Psoas muscle (tissue), 8 donors: ENCODE measurements at places on chromosomes 2 and 18. TPM values are rescaled to one million over a fixed set of nuclear protein-coding genes. Genes with fewer than 3 reads are reported as not detected.

GRCh38 chr18:49733896-49734585 lies 79.3 kb downstream of the ACAA2 start:
- H3K27me3 ChIP-seq: no peaks in the 10 kb centered on the region
- DNase-seq: no peak
- no peaks in the 10 kb centered on the region for H3K4me1 ChIP-seq

DNA sequence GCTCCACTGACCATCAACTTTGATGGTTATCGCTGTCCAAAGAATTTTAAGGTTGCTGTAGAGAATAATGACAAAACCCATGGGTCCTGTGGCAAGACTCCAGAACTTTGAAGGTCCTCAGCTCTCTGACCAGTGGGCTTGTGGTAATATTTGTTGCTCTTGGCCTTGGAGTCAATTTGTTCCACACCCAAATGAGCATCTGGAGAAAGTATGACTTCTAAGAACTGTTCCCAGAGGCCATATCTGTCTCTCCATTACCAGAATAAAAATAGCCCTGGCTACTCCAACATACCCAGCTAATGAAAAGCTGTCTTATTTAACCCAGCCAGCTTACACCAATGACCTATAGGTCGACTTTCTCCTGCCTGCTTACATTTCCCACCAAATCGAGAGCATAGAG lies 466.4 kb downstream of the MEIS1 start:
- H3K4me3 ChIP-seq: no peak overlapping the region
- H3K4me1 ChIP-seq: peaks cover 7% of the 10 kb centered on the region
- no peak for DNase-seq
- no peaks in the 10 kb centered on the region for H3K27me3 ChIP-seq
- no peaks in the 10 kb centered on the region for H3K36me3 ChIP-seq
- H3K27ac ChIP-seq: no peak overlapping the region

GRCh38 chr2:45741161-45741850 lies 89.8 kb downstream of the PRKCE start:
- H3K27ac ChIP-seq: no peak overlapping the region
- H3K4me1 ChIP-seq: peaks cover 8% of the 10 kb centered on the region
- H3K27me3 ChIP-seq: no peaks in the 10 kb centered on the region
- no peak overlapping the region for H3K4me3 ChIP-seq
- H3K36me3 ChIP-seq: no peaks in the 10 kb centered on the region
- peak; percentile 67 for DNase-seq

GRCh38 chr18:26335571-26336487 lies 109.6 kb downstream of the TAF4B start:
- H3K27ac ChIP-seq: no peak overlapping the region
- no peaks in the 10 kb centered on the region for H3K27me3 ChIP-seq
- no peak for DNase-seq
- H3K4me1 ChIP-seq: no peaks in the 10 kb centered on the region
- no peak overlapping the region for H3K4me3 ChIP-seq

GRCh38 chr2:201972621-201973255 lies 60.9 kb upstream of the FZD7 start:
- H3K36me3 ChIP-seq: no peaks in the 10 kb centered on the region
- no peak overlapping the region for H3K27ac ChIP-seq
- H3K4me1 ChIP-seq: no peaks in the 10 kb centered on the region
- no peaks in the 10 kb centered on the region for H3K27me3 ChIP-seq
- no peak for DNase-seq
- H3K4me3 ChIP-seq: no peak overlapping the region

DNA sequence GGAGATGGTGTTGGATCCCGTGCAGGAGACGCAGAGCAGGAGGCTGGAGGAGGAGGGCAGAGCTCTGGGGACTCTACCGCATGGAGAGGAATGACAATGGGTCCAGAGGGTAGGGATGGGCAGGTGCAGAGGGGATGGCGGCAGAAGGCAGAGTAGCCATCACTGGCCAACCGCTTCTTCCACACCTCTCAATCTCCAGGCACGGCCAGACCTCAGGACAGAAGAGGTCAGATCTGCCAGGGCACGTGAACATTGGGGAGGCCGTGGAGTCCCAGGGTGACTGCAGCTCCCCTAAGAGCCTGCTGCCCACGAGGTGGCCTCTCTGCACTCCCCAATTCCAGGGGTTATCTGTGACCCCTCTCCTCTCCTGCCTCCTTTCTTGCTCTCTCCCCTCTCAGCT lies 162.7 kb upstream of the HDAC4 start:
- no peak for DNase-seq
- no peaks in the 10 kb centered on the region for H3K4me1 ChIP-seq
- no peak overlapping the region for H3K27ac ChIP-seq
- no peaks in the 10 kb centered on the region for H3K36me3 ChIP-seq

DNA sequence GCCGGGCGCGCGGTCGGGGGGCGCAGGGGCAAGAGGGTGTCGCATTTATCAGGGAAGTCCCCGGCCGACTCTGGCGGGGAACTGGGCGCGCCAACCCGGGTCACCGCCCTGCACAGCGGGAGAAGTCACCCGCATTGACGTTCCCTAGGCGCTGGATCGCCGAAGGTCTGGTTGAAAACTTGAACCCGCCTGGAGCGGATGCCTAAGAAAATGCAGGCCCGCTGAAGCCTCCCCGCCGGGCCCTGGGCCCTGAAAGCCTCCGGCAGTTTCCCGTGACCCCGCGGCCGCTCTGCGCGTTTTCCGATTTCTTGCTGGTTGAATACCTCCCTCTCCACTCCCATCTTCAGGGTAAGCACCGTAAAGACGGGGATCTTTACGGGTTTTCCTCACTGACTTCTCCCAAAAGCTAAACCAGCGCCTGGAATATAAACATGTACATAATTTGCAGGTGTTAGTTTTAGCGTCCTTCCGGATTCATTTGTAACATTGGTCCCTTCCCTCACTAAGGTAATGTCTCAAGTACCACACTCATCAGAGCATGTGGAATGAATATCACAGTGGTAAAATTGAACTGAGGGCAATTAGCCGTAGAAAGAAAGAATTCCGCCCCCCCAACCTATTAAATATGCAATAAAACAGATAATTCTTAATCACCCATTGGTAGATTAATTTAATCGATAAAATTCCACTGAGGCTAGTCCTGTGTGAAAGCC lies 675 bp upstream of the SPIRE1 start:
- H3K27ac ChIP-seq: peak overlapping the region; percentile 96
- H3K27me3 ChIP-seq: no peaks in the 10 kb centered on the region

DNA sequence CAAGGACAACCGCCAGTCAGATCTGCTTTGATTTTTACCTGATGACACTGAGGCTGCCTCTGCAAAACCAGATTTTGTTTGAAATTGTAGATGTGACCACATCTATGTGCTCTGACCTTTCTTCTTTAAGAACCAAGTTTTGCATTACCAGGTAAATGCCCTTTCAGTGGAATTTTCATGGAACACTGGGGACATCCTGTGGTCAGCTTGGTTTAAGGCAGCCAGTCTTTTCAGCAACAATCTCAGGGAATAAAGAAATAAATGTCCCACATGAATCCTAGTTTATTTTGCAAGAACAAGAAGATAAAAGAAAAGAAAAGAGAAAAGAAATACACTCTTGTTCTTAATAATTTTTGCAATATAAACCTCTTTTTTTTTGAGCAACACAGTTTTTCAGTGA lies 90.6 kb downstream of the POU3F3 start:
- H3K4me3 ChIP-seq: no peak overlapping the region
- no peak for DNase-seq
- H3K27ac ChIP-seq: no peak overlapping the region
- peaks cover 6% of the 10 kb centered on the region for H3K27me3 ChIP-seq

- DNase-seq: no peak
- no peak overlapping the region for H3K27ac ChIP-seq
- no peaks in the 10 kb centered on the region for H3K4me1 ChIP-seq
- no peaks in the 10 kb centered on the region for H3K27me3 ChIP-seq
Observed at GRCh38 chr18:61209801-61210200, 123.4 kb upstream of the CDH20 start.

DNA sequence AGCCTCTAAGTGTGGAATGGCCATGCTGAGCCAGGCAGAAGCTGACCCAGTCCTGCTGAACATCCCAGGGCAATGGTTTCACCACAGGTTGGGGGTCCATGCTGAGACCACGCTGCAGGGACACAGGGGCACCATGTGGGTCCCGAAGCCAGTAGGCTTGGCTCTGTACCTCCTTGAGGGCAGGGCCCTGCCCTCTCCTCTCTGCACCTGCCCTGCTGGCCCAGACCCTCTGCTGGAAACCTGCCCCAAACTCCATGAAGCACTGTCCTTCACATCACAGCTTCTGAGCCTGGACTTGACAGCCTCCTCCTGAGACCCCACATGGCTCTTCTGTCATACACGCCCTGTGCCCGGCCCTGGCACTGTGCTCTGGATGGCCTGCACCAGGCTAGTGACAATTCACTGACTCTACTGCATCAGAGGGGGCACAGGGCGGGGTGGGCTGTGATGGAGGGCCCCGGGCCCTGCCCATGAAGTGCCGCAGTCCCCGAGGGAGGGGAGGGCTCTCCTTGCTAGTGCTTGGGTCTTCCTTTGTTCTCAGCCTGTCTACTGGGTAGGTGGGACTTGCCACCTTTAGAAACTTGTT lies 24.7 kb downstream of the HS6ST1 start:
- peak overlapping the region; percentile 72 for H3K27ac ChIP-seq
- H3K4me1 ChIP-seq: peaks cover 32% of the 10 kb centered on the region
- DNase-seq: peak; percentile 39
- no peaks in the 10 kb centered on the region for H3K36me3 ChIP-seq

- H3K27ac ChIP-seq: no peak overlapping the region
- no peaks in the 10 kb centered on the region for H3K36me3 ChIP-seq
- H3K4me1 ChIP-seq: no peaks in the 10 kb centered on the region
- DNase-seq: no peak
Observed at GRCh38 chr2:48178611-48179010, 272.3 kb upstream of the FBXO11 start.

- no peaks in the 10 kb centered on the region for H3K36me3 ChIP-seq
- H3K4me1 ChIP-seq: no peaks in the 10 kb centered on the region
- no peak for DNase-seq
- H3K27me3 ChIP-seq: no peaks in the 10 kb centered on the region
Observed at GRCh38 chr2:52260904-52261303, 1229.0 kb upstream of the NRXN1 start.

- no peaks in the 10 kb centered on the region for H3K36me3 ChIP-seq
- no peak overlapping the region for H3K27ac ChIP-seq
- no peak for DNase-seq
Observed at GRCh38 chr2:24568551-24568950, 77.5 kb downstream of the NCOA1 start.

DNA sequence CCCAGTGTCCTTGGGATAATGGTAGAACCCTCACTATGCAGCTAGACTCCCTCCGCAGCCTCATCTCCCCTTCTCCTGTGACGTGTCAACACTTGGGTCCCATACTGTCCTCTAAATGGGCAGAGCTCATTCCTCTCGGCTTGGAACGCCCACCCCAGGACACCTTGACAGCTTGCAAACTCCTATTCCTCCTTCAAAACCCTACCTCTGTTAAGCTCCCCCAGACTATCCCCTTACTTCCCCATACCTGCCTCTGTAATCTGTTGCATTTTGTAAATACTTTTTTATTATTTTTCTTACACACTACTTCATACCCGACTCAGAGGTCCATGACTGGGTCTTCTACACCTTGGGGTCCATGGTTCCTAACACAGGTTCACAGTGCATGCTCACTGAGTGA lies 28.0 kb downstream of the STEAP3 start:
- H3K4me1 ChIP-seq: peaks cover 22% of the 10 kb centered on the region
- H3K4me3 ChIP-seq: no peak overlapping the region
- peak overlapping the region; percentile 81 for H3K27ac ChIP-seq
- DNase-seq: no peak
- peaks cover 1% of the 10 kb centered on the region for H3K36me3 ChIP-seq
- H3K27me3 ChIP-seq: no peaks in the 10 kb centered on the region

DNA sequence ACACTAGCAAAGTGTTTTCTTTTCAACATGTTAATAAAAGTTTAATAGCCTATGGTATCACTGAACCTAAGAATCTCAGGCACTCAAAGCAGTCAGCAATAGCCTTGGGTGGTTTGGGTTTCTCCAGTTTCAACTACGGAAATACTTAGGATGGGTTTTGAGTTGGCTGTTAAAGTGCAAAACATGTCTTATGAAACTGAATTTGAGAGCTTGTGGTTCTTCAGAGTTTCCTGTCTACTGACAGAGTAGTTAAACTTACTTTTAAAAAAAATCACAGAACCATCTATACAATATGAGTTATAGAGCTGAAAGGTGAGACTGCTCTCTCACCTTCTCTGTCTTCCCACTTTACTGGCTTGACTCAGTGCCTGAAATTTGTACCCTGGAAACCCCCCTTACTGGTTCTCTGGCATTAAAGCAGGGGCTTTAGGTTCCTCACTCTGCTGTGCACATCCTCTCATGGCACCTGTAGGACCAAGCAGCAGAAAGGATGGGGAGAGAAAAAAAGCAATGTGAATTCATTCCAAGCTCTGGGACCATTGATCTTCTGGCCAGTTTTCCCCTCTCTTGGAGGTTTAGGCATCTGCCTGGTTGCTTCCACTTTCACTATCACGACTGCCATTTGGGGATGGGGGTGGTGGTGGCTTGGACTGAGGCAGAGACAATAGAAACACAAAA lies 18.1 kb downstream of the CCDC141 start:
- H3K27ac ChIP-seq: peak overlapping the region; percentile 2
- no peaks in the 10 kb centered on the region for H3K27me3 ChIP-seq
- no peaks in the 10 kb centered on the region for H3K36me3 ChIP-seq
- H3K4me3 ChIP-seq: no peak overlapping the region
- H3K4me1 ChIP-seq: peaks cover 24% of the 10 kb centered on the region

DNA sequence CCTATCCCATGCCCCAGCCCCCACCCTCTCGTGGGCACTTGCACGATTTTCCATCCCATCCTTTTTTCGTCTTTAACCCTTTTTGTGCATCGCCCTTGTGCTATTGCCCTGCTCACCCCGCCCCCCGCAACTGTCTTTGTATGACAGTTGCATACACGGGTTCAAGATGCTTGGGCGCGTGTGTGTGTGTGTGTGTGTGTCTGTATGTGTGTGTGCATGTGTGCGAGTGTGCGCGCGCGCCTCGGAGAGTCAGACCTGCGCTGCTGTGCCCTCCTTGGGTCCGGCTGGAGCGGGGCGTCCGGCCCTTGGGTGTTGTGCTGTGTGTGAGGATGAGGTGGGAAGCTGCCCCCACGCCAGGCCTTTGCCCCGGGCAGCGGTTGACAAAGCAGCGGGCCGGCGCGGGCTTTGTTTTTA lies 230.7 kb downstream of the HAUS1 start:
- no peaks in the 10 kb centered on the region for H3K36me3 ChIP-seq
- H3K4me1 ChIP-seq: peaks cover 11% of the 10 kb centered on the region
- H3K27ac ChIP-seq: no peak overlapping the region
- peak; percentile 46 for DNase-seq
- no peaks in the 10 kb centered on the region for H3K27me3 ChIP-seq

- DNase-seq: peak; percentile 67
- no peaks in the 10 kb centered on the region for H3K27me3 ChIP-seq
- peaks cover 46% of the 10 kb centered on the region for H3K4me1 ChIP-seq
- H3K4me3 ChIP-seq: no peak overlapping the region
- no peak overlapping the region for H3K27ac ChIP-seq
Observed at GRCh38 chr2:120881981-120882788, 146.5 kb downstream of the GLI2 start.

DNA sequence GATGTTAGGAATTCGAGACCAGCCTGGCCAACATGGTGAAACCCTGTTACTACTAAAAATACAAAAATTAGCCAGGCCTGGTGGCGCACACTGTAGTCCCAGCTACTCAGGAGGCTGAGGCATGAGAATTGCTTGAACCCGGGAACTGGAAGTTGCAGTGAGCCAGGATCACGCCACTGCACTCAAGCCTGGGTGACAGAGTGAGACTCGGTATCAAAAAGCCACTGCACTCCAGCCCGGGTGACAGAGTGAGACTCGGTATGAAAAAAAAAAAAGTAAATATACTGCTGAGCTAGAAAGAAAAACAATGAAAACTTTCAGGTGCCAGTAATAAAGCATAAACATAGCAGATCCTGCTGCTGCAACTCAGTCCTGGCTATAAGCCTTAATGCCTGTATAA lies 73.5 kb downstream of the STRN start:
- no peak for DNase-seq
- H3K27me3 ChIP-seq: no peaks in the 10 kb centered on the region

CAPN14 gene
- 0.13 TPM for total RNA-seq

KCTD1 gene
- total RNA-seq: 3.5 TPM

TSPYL6 gene
- not detected for total RNA-seq

GAREM1 gene
- 9.3 TPM for total RNA-seq
